Umbilical cord (tissue), 2 donors: ENCODE measurements at places on chromosomes 7 and 10.

- no peak for DNase-seq
Observed at GRCh38 chr7:104903044-104903443, 111.0 kb upstream of the KMT2E start.

- no peak for DNase-seq
Observed at GRCh38 chr7:30172451-30172850, 37.7 kb downstream of the MTURN start.

DNA sequence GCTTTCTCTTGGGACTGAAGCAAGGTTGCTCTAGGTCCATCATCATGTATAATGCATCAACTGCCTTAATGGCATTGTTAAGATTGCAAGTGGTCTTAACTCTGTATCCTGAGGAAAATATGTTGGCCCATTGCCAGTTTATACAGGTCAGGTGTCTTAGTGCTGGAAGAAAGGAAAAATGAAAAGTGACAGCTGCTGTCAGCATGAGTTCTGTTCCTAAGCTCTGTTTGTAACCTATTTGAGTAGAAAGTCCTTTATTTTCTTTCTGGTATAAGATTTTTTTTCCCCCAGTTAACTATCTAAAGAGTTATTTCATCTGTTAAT lies 127.2 kb downstream of the SRI start:
- no peak for DNase-seq

DNA sequence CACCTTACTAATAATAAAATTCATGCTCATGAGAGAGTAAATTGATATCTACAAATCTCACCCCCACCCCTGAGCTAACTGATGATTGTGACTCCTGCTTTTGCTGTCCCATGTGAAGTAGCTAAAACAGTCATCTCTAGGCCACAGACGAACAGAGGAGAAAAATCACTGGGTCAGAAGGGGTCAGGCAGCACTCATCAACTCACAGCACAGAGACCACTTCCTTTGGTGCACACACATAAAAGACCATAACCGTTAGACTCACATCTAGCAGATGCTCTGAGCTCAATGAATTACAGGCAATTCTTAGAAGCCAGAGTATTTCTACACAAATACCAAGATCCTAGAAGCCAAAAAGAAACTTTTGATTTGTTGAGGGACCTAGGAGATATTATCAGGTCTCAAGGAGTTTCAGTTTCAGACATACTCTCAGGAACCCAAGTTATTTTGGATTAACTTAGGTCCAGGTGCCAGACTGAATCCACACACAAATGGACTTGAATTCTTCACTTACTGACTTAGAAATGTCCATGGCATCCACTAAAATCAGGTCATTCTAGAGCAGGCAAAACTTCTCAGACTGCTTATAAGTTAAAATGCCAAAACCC lies 65.0 kb upstream of the TES start:
- DNase-seq: no peak

DNA sequence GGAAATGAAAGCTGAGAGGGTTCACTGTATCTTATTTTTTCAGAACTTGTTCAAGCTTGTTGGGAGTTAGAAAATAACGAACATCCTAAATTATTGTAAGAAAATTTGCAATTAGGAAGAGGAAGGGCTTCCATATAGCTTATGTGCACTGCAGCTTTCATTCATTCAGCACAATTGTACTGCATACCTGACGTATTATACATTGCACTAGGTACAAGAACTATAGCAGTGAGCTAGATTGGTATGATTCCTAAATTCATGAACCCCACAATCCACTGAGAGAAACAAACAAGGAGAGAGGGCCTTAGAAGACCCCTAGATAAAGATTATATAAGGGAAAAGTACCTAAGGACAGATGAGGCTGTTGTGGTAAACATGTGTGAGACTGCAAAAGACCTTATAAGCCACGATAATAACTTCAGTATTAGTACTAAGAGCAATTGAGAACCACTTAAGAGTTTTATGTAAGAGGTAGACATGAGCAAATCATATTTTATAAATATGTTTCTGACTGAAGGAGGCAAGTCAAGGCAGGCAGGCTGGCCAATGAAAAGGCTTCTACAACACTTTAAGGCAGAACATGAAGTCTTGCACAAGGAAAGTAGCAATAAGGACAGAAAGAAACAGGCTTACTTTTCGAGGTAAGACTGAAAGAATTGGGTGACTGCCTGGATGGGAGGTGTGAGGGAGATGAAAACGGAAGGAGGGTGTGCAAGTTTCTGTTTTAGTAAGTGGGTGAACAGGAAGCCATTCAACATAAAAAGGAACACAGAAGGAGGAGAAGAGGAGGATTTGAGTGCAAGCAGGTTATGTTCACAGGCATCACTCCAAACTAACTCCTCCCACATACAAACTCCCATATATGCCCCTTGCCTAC lies 77.9 kb upstream of the LRRN3 start:
- no peak for DNase-seq

DNA sequence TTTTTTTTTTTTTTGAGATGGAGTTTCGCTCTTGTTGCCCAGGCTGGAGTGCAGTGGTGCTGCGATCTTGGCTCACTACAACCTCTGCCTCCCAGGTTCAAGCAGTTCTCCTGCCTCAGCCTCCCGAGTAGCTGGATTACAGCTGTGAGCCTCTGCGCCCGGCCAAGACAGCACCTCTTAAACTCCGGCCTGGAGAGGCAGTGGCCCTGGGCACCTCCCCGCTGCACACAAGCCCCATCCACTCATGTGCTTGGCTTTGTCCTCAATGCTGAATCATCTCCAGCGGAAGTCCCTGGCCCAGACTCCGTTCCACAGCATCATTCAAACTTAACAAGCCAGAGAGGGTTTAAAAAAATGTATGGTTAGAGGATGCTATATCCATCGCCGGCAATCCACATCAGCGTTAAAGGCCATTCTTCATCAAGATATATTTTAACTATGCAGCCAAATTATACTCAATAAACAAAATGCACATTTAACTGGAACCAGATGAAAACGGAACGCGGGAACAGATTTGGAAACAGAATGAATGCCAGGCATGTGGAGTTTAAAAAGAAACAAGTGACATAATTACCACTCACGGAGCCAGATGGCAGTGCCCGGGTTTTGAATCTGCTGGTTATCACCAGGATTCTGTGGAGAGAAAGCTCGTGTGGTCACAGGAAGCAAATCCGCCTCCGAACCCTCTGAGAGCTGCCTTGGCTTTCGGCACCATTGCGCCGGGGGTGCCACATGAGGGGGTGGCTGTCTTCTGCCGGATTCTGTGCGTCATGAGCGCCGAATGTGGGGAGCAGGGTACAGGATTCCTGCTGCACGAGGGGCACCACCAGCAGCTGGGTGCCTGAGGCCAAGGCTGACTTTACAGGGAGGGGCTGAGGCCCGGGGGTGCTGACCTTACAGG lies 45.6 kb upstream of the CFAP46 start:
- DNase-seq: peak; percentile 45

GRCh38 chr7:117828825-117829224 lies 44.4 kb downstream of the CTTNBP2 start:
- no peak for DNase-seq

DNA sequence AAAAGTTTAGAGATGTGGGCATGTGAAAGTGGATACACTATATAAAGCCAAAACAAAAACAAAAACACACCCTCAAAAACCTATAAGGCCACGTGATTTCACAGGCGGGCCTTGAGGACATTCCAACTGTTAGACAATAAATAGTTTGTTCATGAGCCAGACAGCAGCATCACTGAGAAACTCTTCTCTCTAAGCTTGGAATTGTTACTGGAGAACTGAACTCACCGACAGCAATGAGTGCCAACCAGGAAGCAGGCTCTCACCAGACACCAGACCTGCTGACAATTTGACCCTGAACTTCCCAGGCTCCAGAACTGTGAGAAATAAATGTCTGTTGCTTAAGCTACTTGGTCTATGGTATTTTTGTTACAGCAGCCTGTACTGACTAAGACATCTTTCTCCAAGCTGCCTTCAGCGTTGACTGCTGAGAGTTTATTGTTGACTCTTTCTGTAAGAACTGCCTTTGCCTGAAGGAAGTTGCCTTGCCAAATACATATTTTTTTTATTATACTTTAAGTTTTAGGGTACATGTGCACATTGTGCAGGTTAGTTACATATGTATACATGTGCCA lies 107.5 kb downstream of the EPDR1 start:
- no peak for DNase-seq

DNA sequence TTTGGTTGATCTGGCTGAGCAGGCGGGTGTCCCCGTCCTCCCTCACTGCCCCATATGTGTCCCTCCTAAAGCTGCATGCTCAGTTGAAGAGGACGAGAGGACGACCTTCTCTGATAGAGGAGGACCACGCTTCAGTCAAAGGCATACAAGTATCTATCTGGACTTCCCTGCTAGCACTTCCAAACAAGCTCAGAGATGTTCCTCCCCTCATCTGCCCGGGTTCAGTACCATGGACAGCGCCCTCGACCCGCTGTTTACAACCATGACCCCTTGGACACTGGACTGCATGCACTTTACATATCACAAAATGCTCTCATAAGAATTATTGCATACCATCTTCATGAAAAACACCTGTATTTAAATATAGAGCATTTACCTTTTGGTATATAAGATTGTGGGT lies 26.9 kb upstream of the TRIM56 start:
- peak; percentile 55 for DNase-seq

- peak; percentile 91 for DNase-seq
Observed at GRCh38 chr10:47013507-47014154, 102.4 kb downstream of the PTPN20 start.

- no peak for DNase-seq
Observed at GRCh38 chr10:114408112-114408967, 4.0 kb upstream of the AFAP1L2 start.

DNA sequence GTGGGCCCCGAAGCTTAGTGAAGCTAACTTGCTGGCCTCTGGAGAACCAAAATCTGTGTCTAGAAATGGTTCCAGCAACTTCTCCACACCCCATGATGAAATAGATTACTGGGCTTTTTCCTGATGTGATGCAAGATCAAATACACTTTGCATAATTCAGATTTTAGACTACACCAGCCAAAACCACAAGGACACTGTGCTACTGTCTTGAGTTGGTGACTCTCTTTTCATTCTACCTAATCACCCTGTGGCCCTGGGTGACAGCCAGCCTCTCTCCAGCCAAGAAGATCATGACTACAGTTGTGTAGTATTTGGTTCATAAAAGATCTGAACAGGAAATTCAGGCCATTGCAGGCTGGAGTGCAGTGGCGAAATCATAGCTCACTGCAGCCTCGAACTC lies 22.2 kb downstream of the AZGP1 start:
- no peak for DNase-seq

GRCh38 chr10:101997803-101998202 lies 58.2 kb downstream of the ARMH3 start:
- DNase-seq: no peak

DNA sequence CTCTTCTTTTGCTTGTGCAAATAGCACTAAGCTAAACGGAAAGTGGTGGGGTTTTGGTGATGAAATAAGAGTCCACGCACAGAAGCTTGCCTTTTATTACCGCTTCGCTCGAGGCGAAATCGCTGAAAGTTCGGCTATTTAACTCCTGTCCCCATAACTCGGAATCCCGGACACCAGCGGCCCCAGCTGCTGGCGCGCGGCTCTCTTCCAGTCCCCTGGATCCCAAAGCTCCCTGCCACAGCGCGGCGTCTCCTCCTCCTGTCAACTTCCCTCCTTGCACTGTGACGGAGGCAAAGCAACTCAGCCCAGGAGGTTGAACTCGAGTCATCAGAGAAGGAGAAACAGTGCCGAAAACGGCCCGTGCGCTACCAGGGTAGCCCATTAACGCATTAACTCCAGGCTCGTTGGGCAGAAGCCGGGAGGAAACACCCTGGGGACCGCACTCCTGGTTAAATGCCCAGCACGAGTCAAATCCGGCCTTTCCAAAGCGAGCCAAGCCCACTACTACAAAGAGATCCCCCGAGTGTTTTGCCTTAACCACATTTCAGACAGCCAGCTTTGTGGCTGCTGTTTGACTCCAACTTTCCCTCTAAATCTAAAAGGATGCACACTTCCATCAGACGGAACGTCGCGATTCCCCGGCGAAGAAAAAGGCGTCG lies 1.3 kb downstream of the SEMA3D start:
- peak; percentile 79 for DNase-seq

- DNase-seq: no peak
Observed at GRCh38 chr7:17915168-17915567, 25.1 kb downstream of the SNX13 start.

DNA sequence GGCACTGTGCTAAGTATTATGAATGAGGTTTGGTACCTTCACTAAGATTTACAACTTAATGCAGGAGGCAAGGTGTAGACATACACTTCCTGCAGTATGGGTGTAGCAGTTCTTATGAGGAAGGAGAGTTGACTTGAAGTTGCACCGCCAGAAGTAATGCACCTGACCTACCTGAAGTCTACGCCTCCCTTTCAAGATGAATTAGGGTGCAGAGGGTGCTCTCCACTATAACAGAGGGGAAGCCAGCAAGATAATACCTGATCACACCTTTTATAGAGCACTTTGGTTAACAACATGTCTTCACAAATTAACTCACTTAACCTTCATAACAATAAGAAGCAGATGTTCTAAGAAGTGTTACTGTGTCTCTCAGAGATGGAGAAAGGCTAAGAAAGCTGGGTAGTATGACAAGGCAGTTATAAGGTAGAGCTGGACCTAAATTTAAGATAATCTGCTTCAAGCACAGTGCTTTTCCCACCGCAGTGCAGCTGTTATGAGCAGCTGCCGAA lies 552 bp upstream of the RAB18 start:
- no peak for DNase-seq

DNA sequence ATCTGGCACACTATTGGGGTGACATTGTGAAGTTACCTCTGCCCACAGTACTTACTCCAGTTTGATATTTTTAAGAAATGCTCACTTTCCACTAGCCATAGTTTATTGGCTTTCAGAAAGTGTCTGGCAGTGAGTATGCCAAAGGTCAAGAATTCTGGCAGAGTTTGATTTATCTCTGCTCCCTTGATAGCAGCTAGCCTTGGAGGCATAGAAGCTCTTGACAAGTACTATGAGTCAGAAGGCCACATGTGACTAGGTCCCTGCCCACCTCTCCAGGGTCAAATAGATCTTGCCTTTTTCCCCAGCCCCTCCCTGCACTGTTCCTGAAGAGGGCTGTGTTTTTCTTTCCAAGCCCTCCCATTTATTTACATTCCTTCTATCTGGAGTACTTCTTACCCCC lies 202.2 kb downstream of the AUTS2 start:
- no peak for DNase-seq

GRCh38 chr7:148982654-148983199 lies 45.6 kb downstream of the PDIA4 start:
- peak; percentile 52 for DNase-seq

DNA sequence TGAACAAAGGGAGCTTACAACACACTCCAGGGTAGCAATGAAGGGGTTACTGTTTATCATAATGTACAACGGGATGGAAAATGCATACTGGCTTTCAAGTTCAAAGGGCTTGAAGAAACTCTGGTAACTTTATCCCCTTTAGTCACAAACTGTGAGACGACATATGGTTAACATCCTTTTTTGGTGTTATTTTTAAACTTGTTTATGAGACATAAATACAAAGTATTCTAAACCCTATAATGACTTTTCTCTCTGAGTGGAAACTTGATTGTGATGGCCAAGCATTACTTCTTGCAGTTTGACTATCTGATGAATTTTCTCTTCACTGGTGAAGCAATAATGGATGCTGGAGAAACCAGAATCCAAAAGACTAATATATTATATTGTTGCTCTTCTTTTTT lies 62.0 kb upstream of the SEMA3A start:
- DNase-seq: peak; percentile 5
